ENCODE measurements at places on chromosomes 16 and 17.

DNA sequence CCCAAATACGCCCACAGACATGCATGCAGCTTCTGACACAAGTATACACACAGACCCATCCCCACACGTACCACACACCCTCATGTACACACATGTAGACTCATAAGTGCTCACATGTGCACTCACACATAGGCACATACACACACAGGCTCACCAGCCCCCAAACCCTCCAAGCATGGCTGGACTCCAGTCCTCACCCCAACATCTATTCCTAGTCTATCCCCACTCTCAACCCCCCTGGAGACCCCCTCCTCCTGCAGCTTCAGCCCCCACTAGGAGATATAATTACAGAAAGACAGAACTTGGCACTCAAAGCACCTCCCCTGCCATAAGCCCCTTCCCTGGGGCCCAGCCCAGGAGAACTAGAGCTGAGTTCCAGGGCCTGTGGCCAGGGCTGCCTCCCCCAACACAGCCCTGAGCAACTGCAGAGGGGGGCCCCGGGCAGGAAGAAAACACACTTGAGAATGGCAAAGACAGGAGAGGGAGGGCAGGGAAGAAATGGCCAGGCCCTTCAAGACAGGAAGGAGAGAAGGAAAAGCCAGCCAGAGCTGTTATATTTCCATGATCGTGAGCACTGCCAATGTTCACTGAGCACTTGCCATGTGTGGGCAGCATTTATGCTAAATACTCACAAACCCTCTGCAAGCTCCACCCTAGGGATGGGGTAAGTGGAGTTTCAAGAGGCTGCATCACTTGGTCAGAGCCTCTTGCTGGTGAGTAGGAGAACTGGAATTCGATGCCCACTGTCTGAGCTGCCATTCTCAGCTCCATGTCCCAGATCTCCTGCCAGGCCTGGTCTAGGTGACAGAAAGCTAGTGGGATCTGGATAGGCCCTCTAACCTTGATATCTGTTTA, 224.5 kb downstream of the ZNF423 start:
- DNase-seq: peak; percentile 58
- H3K4me3 ChIP-seq: no peak overlapping the region
- H3K27me3 ChIP-seq: no peaks in the 10 kb centered on the region
- no peak overlapping the region for H3K27ac ChIP-seq
- H3K36me3 ChIP-seq: no peaks in the 10 kb centered on the region
- H3K4me1 ChIP-seq: peaks cover 8% of the 10 kb centered on the region

- DNase-seq: no peak
- H3K27me3 ChIP-seq: no peaks in the 10 kb centered on the region
- no peak overlapping the region for H3K27ac ChIP-seq
- H3K4me3 ChIP-seq: no peak overlapping the region
- H3K36me3 ChIP-seq: no peaks in the 10 kb centered on the region
Observed at GRCh38 chr16:5015887-5016286, 17.8 kb downstream of the NAGPA start.

GRCh38 chr16:83717814-83718213, 90.0 kb upstream of the HSBP1 start:
- H3K27ac ChIP-seq: no peak overlapping the region
- no peak overlapping the region for H3K4me3 ChIP-seq
- no peak for DNase-seq
- H3K36me3 ChIP-seq: no peaks in the 10 kb centered on the region
- H3K27me3 ChIP-seq: no peaks in the 10 kb centered on the region
- no peaks in the 10 kb centered on the region for H3K4me1 ChIP-seq

DNA sequence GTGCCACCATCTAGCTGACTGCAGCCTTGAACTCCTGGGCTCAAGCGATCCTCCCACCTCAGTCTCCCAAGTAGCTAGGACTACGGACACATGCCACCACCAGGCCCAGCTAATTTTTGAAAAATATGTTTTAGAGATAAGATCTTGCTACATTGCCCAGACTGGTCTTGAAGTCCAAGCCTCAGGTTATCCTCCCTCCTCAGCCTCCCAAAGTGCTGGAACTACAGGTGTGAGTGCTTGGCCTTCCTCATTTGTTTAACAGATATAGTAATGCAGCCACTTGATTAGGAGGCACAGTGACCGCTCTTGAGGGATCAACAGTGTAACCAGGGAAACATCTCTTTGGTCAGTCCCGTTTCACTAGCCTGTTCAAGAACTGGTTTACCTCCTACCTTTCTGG, 35.1 kb downstream of the HLF start:
- H3K27ac ChIP-seq: no peak overlapping the region
- H3K27me3 ChIP-seq: no peaks in the 10 kb centered on the region
- H3K4me1 ChIP-seq: peaks cover 4% of the 10 kb centered on the region
- no peak overlapping the region for H3K4me3 ChIP-seq

GRCh38 chr16:71514476-71514875, 11.8 kb upstream of the CHST4 start:
- no peak overlapping the region for H3K4me3 ChIP-seq
- no peaks in the 10 kb centered on the region for H3K27me3 ChIP-seq
- no peaks in the 10 kb centered on the region for H3K36me3 ChIP-seq
- no peaks in the 10 kb centered on the region for H3K4me1 ChIP-seq

DNA sequence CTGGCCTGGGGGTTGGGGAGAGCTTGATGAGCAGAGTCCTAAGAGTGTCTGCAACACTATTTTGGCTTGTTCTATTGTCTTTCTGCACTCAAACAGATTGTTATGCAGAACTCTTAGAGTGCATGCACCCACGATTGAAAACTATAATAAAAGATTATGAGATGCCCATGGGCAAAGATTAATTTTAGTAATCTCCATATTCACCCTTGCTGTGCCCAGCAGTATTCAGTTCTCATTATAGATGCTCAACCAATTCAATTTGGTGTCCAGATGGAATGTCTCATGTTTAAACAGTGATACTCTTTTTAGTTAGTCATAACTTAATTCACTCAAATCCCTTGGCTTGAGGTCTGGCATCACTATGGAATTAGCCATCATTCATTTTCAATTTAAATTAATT, 952.5 kb downstream of the CDH8 start:
- H3K4me3 ChIP-seq: no peak overlapping the region
- no peaks in the 10 kb centered on the region for H3K27me3 ChIP-seq
- DNase-seq: no peak
- no peak overlapping the region for H3K27ac ChIP-seq

DNA sequence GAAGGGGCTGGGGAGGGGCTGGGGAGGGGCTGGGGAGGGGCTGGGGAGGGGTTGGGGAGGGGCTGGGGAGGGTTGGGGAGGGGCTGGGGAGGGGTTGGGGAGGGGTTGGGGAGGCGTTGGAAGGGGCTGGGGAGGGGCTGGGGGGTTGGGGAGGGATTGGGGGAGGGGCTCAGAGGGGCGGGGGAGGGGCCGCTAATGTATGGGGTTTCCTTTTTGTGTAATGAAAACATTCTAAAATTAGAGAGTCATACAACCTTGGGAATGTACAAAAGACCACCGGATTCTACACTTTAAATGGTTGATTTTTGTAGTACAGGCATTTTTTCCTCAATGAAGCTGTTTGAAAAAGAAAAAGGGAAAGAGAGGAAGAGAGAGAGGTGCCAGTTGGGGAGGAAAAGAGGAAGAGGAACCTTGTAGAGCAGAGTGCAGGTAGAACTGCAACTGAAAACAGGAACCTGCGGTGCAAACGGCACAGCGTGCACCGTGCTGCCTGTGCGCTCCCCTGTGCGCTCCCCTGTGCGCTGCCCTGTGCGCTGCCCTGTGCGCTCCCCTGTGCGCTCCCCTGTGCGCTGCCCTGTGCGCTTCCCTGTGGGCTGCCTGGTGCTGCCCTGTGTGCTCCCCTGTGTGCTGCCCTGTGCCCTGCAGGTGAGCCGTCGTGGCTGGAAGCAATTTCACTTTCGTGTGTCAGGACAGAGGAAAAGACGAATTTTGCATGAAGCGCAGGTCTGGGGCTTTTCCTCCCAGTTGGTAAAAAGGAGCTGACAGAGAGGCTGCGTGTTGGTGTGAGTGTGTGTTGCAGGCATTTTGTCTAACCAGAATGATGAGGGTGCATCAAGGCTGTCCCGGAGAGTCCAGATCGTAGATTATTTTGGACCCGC, 40.8 kb downstream of the METRNL start:
- no peak overlapping the region for H3K4me3 ChIP-seq
- DNase-seq: no peak
- no peaks in the 10 kb centered on the region for H3K27me3 ChIP-seq
- H3K4me1 ChIP-seq: peaks cover 5% of the 10 kb centered on the region
- H3K36me3 ChIP-seq: no peaks in the 10 kb centered on the region

GRCh38 chr16:59527206-59527997, 793.3 kb upstream of the GOT2 start:
- no peak for DNase-seq
- no peak overlapping the region for H3K4me3 ChIP-seq
- no peaks in the 10 kb centered on the region for H3K4me1 ChIP-seq
- no peaks in the 10 kb centered on the region for H3K36me3 ChIP-seq

GRCh38 chr17:7014995-7015958, 2.9 kb downstream of the RNASEK start:
- peak overlapping the region; percentile 83 for H3K4me3 ChIP-seq
- peak overlapping the region; percentile 93 for H3K27ac ChIP-seq
- peak; percentile 51 for DNase-seq

DNA sequence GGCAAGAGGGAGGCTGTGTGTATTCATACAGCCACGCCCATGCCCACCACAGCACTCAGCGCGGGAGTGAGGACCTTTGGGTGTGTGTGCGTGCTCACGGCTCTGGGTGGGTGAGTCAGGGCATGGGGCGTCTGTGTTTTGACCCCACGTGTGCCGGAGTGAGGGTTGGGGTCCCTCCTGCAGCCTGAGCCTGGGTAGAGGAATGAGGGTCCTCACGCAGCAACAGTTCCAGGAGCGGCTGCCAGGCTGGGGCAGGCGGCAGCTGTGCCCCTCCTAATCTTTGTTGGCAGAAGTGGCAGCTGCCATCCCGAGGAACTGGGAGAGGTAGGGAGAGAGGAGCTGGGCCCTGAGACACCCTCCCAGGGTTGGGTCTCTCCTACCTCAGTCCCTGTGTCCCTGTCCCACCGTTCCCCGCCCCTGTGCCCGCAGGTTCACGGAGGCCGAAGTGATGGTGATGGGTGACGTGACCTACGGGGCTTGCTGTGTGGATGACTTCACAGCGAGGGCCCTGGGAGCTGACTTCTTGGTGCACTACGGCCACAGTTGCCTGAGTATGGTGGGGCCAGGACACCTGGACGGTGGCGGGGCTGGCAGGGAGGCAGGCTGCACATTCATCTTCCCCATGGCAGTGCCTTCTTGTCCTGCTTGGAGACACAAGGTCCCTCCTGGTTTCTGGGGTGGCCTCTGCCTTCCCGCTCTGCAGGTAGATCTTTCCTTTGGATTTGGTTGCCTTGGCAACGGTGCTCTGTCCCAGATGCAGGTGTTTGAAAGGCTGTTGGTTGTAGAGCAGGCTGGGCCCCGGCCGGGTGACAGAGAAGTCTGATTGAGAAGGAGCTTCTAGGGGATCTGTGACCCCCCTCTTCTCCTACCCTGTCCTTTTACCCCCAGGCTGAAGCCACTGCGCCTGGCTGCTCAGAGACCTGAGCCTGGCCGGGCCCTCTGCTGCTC, 5.9 kb downstream of the DPH1 start:
- DNase-seq: no peak
- H3K4me3 ChIP-seq: no peak overlapping the region
- no peaks in the 10 kb centered on the region for H3K36me3 ChIP-seq
- H3K27ac ChIP-seq: no peak overlapping the region

DNA sequence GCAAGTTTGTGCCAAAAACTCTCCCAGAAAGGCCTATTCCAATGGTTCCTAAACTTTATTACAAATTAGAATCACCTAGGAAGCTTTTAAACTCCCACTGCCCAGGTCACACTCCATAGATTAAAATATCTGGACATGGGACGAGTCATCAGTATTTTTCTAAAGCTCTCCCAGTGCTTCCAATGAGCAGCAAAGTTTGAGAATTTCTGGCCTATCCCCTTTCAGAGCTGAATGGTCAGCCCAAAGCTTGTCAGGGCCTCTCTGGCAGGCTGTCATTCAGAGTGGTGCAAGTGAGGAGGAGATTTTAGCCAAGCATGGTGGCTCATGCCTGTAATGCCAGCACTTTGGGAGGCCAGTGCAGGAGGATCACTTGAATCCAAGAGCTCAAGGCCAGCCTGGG, 2.4 kb downstream of the BCL6B start:
- no peaks in the 10 kb centered on the region for H3K27me3 ChIP-seq
- no peaks in the 10 kb centered on the region for H3K4me1 ChIP-seq
- no peak overlapping the region for H3K4me3 ChIP-seq
- no peaks in the 10 kb centered on the region for H3K36me3 ChIP-seq
- no peak overlapping the region for H3K27ac ChIP-seq

- H3K4me3 ChIP-seq: no peak overlapping the region
- no peaks in the 10 kb centered on the region for H3K36me3 ChIP-seq
- no peak overlapping the region for H3K27ac ChIP-seq
- H3K4me1 ChIP-seq: peaks cover 4% of the 10 kb centered on the region
Observed at GRCh38 chr16:83942815-83943515, 10.1 kb upstream of the OSGIN1 start.

DNA sequence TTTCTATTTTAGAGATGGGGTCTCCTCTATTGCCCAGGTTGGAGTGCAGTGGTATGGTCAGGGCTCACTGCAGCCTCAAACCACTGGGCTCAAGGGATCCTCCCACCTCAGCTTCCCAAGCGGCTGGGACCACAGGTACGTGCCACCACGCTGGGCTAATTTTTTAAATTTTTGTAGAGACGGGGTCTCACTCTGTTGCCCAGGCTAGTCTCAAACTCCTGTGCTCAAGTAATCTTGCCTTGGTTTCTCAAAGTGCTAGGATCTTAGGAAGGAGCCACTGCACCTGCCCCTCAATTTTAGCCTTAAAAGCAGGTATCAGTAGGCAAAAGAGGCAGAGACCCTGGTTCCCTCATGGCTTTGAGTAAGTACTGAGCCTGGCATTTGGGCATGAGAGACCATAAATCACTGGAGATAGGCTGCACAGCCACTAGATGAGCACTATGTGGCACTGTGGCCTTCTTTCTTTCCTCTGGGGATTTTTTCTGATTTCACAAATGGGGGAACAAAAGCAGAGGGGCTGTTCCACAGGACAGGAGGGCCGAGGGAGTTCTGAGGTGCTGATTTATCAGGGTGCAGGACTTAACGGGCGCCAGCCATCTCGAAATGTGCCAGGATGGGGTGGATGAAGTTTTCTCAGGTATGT, 82.2 kb downstream of the PLXDC1 start:
- H3K36me3 ChIP-seq: no peaks in the 10 kb centered on the region
- DNase-seq: no peak
- H3K4me1 ChIP-seq: no peaks in the 10 kb centered on the region
- H3K27ac ChIP-seq: no peak overlapping the region

GRCh38 chr16:85148931-85149330, 36.7 kb upstream of the CIBAR2 start:
- no peaks in the 10 kb centered on the region for H3K27me3 ChIP-seq
- no peak overlapping the region for H3K4me3 ChIP-seq

DNA sequence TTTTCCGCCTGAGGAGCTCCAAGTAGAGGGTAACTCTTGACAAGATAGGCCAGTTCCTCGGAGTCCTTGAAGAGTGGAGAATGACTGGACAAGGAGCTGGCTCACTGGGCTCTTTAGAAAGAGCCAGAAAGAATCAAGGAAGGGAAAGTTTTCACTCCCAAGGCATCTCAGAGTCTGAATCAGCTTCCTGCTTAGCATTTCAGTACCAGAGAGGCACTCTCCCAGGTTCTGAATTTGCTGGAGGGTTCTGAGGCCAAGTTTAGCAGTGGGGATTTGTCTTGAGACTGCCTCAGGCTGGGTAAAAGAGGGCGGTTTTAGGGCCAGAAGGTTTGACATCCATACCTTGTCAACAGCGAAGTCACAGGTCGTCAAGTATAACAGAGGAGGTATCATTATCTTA, 25.5 kb downstream of the GP2 start:
- H3K36me3 ChIP-seq: no peaks in the 10 kb centered on the region
- H3K4me3 ChIP-seq: no peak overlapping the region
- H3K27ac ChIP-seq: no peak overlapping the region
- H3K4me1 ChIP-seq: no peaks in the 10 kb centered on the region
- no peak for DNase-seq
